COLO829 (cell line): ENCODE measurements at places on chromosomes 5 and 9.

GRCh38 chr5:17132444-17133083 is 84.9 kb upstream of the BASP1 start:
- DNase-seq, result peak; percentile 50

DNA sequence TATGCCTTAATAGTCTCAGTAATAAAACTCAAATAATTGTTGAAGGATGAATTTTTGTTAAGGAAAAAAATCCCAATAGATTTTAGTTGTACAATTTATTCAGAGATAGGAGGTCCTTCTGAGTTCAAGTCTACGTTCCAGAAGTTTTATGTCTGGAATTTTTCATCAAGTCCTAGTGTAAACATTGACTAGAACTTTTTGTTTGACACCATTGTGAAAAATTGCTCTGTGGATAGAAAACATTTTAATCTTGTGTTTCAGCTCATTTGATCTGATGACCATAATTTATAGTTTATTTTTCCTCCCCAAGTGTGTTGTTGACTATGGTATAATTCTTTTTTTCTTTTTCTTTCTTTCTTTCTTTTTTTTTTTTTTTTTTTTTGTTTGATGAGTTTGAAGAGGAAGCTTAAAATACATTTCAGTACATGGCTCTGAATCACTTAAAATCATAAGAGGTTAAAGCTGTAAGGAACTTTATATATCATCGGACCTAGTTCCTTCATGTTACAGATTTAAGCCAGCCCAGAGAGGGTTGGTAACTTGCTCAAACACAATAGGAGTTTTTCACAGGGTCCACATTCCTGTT is 20.7 kb downstream of the ITGA1 start:
- DNase-seq, result no peak

GRCh38 chr5:155508673-155509072 is 495.1 kb downstream of the KIF4B start:
- DNase-seq, result no peak

GRCh38 chr9:129987941-129988340 is 55.0 kb downstream of the FNBP1 start:
- no peak for DNase-seq

DNA sequence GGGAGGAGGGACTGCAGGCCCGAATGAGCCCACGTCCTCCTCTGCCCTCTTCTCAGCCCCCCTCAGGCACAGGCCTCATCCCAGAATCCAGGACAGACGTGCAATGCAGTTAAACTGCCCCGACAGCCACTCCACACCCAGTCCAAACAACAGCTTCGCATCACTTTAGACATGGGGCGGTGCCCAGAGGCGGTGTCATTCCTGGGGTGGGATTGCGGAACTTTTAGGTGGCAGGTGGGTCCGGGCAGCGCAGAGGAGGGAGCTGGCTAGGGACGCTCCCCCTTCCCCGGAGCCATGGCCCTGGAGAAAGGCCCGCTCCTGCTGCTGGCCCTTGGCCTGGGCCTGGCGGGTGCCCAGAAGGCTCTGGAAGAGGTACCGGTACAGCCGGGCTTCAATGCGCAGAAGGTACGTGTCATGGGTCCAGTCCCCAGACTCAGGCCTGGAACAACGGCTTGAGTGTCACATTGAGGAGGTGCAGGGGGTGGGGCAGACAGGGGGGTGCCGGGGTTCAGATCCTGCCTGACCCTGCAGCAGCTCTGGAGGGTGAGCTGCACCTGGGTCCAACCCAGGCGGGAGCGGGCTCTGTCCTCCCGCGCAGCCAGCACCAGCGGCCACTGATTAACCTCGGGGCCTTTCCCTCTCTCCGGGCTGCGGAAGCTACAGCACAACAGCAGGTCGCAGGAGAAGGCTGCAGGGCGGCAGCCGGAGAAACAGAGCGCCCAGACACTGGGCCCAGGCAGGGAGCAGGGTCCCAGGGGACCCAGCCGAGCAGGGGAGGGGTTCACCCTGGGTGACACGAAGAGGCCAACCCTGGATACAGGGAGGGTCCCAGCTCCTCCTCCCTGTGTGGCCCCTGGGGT is 25.2 kb downstream of the GLT6D1 start:
- DNase-seq, result no peak

DNA sequence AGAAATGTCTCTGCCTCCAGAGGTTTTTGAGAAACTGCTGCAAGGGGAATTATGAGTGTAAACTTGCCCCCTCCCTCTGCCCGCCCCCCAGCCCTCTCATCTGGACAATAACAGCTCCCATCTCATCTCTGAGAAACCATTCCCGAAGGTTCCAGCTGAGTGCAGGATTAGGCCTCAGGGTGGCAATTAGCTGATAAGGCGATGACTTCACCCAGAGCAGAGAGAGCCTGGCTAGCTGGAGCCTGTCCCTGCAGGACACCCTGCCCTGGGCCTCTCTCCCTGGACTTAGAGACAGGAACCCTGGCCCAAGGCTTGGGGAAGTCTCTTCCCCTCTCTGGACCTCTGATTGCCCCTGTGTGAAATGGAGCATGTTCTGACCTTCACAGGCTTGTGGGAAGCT is 45.7 kb upstream of the HAND1 start:
- no peak for DNase-seq

- DNase-seq, result no peak
Measured at GRCh38 chr5:115295777-115296123, 704 bp downstream of the CCDC112 start.

DNA sequence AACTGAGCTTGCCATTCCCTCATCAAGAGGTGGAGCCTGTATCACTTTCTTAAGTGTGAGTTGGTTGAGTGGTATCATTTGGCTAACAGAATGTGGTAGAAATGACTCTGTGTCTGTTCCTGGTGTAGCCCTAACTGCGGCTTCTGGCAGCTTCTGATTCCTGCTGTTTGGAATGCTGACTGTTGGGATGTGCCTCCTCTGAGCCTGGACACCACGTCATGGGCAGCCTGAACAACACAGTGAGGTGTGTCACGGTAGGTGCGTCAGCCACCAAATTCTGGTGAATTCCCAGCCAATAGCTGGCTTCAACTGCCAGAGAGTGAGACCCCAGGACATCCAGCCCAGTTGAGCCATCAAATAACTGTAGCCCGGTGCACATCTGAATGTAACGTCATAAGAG is 6.1 kb upstream of the C9orf152 start:
- no peak for DNase-seq

- DNase-seq, result no peak
Measured at GRCh38 chr5:21807953-21808352, 1045.2 kb downstream of the CDH12 start.

GRCh38 chr5:164504141-164504772 is 998.8 kb downstream of the MAT2B start:
- peak; percentile 21 for DNase-seq

GRCh38 chr9:80926611-80927010 is 762.7 kb downstream of the TLE1 start:
- no peak for DNase-seq

DNA sequence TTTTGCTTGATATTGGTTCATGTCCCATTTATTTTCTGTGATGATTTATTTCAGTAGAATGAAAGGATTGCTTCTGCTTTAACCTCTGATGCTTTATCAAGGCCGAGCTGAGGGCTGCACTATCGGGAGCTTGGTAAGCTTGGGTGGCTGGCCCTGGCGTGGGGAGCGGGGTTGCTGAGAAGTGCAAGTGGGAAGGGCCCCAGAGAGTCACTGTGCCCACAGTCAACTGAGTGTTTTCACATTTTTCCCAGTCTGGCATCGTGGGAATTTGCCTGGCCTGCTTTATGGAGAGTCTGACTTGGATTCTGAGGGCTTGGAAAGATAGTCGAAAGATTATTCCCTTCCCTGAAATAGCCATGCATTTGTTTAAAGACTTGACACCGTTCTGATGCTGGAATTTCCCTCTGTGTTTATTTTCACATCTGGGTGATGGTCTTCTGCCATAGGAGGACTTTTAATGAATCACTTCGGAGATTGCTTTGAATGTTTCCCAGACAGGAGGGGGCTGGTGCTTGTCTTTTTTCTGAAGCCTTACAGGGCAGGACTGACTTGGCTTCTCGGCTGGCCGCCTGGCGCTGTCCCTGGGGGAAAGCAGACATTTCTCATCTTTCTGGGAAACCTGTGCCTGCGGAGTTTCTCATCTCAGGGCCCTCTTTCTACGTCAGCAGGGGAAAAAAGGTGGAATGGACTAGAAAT is 139.0 kb downstream of the BOD1 start:
- DNase-seq, result no peak

DNA sequence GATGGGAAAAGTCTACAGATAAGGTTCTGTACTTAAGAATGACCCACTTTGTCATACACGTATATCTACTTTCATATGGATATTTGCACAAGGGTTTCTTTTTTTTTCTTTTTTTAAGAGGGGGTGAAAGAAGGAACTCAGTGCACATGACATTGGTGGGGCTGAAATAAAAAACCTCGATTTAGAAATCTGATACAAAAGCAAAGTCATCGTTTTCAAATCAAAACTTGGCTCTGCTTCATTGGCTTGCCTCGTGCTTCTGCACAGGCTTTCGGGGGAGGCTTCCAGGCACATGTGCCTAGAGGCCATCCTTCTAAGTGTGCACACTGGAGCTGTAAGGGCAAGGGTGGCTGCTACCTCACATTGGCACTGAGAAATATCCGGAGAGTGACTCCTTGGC is 31.1 kb downstream of the PTTG1 start:
- no peak for DNase-seq

DNA sequence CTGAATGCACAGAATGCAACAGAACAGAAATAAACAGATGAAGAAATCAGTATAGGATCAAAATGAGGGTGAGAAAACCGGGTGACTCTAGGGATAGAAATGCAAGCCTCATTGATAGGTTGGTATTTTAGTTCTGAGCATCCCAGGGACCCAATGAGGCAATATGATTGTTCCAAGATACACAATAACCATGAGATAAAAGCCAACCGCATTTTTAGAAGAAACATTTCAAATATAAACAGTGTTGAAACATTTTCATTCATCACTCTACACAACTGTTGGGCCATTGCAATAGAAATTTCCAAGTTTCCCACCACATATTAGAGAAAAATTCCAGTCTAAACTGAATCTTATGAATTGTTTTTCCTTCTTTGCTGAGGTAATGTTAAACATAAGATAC is 452.3 kb upstream of the PTGER4 start:
- no peak for DNase-seq

- DNase-seq, result no peak
Measured at GRCh38 chr5:76099756-76100155, 16.6 kb downstream of the SV2C start.

DNA sequence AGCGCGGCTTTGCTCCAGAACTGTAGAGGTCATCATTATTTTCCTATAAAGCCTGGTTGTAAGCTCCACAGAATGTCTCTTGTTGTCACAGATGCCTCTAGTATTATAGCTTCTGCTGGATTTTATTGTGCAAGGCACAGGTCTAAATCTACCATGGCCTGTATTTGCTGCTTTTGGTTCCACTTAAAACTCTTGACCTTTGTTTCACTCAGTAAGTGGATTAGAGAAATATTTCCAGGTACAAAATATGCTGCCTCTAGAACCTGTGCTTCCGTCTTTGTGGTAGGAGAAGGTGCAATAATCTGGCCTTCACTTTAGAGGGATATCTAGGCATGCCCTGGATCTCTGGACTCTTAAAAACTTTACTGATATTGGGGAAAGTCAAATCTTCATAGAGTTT is 476.6 kb upstream of the CD180 start:
- DNase-seq, result no peak

GRCh38 chr5:82986404-82986803 is 90.8 kb downstream of the TMEM167A start:
- DNase-seq, result no peak

GRCh38 chr5:43121913-43122484 is 1.3 kb downstream of the ZNF131 start:
- no peak for DNase-seq

- no peak for DNase-seq
Measured at GRCh38 chr9:71911908-71912335, 483 bp downstream of the C9orf85 start.

DNA sequence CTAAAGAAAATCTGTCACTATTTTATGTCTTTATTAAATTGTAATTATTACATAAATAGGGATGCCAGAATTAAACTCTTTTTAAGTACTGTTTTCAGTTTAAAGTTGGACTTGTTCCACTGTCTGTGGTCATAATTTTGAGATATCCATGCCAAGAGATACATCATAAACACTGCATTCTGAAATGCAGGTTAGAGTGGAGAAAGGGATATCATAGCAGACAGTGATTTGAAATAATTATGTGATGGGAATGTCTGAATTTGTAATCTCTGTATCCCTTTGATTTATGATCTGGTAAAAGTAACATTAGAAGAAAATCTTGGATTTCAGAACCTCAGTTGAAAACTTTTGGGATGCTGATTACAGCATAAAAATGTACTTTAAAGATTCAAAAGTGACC is 222.1 kb downstream of the GOLPH3 start:
- DNase-seq, result no peak

DNA sequence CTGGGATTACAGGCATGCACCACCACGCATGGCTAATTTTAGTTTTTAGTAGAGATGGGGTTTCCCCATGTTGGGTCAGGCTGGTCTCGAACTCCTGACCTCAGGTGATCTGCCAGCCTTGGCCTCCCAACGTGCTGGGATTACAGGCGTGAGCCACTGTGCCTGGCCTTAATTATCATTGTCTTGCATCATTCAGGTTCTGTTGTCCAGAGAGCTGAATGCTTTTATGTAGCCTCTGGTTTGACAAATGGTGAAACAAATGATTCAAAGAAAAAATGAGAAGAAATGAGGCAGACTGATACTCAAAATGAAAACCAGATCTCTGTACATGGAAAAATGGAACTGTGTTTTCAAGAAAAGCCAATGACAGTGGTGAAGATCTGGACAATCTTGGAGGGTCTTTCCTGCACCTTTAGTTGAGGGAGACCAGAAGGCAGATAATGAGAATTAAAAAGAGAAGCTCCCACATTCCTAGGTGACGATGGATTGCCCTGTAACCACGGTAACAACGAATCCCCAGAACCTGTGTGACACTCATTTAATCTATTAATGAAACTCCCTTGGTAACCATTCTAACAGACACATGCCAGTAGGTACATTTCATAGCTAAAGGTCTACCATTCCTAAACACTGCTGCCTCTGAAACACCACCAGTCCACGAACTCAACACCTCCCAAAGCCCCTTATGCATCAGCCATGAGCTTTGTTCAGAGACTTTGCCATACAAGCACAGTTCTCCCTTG is 1.6 kb downstream of the TEX48 start:
- no peak for DNase-seq

DNA sequence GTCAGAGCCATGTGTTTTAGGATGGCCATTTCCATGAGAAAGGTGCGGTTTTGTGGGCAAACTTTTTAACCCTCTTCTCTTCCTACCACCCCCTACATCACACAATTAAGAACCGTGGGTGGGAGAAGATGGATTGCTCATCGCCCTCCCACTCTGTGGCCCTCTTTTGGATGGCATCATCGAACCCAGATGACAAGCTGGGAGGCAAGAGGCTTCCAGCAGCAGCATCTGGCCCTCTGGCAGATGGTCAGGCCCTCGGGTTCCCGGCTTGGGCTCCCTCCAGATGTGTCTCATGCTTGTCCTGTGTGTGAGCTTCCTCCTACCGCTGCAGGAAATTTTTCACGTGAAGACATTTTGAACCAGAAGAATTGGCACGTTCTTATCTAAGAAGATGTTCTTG is 199.9 kb downstream of the EBF1 start:
- DNase-seq, result no peak
